ELR (cell line): ENCODE measurements at places on chromosomes 4 and X.

- DNase-seq = no peak
Measured at GRCh38 chr4:162874748-162875147, 291.9 kb downstream of the NAF1 start.

GRCh38 chr4:14091966-14092365 lies 464.4 kb upstream of the BOD1L1 start:
- DNase-seq = no peak

DNA sequence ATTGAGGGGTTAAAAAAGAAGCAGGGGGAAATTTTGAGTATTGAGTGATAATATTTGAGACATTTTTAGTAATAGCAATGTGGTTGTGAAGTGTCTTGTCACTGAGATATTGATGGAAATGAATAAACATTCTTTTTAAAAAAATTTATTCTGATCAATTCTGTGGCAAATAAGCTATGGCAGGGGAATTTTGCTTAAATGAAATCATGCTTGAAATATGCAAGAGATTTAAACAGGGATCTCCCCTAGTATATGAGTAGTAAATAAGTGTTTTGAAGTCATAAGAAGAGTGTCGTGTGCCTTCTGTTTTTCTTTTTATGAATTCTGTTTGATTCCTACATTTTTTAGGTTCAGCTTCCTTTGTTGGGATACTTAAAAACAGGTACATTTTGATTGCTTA lies 23.2 kb downstream of the IL15 start:
- DNase-seq = no peak

DNA sequence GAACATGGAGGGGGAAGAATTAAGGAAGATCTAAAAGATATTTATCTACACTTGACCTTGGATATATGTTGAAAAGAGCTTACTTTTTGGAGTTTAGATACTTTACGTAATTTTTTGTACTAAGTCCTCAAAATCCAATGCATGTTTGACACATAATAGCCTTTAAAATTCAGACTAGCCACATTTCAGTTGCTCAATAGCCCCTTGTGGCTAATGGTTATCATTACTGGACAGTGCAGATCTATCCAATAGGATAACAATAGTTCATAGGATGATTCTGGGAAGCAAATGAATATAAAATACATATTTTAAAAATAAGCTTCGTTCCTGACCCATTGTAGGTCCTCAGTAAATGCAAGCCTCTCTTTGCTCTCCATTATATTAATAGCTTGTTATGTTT lies 13.8 kb downstream of the AP1AR start:
- DNase-seq = peak; percentile 30

GRCh38 chrX:65689377-65689776 lies 21.9 kb downstream of the MSN start:
- DNase-seq = no peak
